ENCODE measurements at places on chromosomes 3 and 15.

GRCh38 chr3:156563900-156564682 lies 9.2 kb upstream of the SSR3 start:
- DNase-seq = no peak

GRCh38 chr15:72193836-72194396 lies 3.7 kb downstream of the GRAMD2A start:
- no peak for DNase-seq

DNA sequence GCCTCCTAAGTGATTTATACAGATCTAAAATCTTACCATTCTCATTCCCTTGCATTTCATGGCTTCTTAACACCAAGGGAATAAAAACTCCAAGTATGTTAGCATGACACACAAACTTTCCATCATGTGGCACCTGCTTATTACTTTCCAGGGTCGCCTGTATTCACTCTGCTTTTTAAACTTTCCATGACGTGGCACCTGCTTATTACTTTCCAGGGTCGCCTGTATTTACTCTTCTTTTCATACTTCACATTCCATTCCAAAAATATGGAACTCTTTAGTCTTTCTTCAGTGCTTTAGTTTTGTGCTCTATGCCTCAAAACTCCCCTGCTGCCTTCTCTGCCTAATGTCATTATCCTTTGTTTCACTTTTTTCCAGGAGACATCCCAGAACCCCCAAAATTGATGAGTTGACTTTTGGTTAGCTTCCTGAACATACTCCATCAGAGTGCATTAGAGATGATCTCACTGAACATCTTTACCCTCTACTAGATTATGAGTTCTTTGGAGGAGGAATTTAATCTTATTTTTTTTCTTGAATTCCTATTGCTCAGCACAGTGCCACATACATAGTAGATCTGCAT lies 47.0 kb downstream of the CALML4 start:
- no peak for DNase-seq

DNA sequence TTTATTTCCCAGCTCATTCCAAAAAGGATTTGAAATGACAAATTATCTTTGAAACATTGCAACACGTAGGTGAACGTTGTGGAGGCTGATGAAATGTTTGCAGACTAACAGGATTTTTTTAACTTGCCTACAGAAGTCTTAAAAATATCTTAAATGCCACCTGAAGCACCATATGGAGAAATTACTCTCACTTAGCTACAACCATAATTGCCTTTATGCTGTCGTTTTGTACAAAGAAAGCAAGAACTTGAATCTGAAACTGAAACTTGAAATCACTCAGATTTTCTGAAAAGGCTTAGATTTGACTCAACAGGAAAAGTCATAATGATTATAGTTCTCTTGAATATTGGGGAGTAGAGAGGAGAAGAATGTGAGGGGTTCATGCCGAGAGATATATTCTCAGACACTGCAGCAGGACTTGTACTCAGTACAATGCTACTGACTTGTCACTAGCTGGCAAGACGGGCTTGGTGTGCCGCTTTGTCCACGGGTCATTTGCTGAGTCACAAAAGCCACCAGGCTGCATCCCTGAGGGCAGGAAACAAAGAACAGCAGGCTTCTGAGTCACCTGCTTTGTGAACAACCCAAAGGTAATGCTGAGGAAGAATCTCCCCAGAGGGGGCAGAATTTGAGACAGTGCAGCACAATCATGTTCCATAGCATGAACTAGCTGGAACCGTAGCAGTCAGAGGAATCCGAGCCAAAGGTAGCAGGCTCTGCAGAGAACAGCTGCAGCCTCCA lies 7.1 kb upstream of the FMN1 start:
- DNase-seq = peak; percentile 35

- no peak for DNase-seq
Measured at GRCh38 chr15:66214246-66214645, 39.3 kb downstream of the MEGF11 start.

GRCh38 chr15:70742928-70743327 lies 20.4 kb downstream of the UACA start:
- DNase-seq = no peak

DNA sequence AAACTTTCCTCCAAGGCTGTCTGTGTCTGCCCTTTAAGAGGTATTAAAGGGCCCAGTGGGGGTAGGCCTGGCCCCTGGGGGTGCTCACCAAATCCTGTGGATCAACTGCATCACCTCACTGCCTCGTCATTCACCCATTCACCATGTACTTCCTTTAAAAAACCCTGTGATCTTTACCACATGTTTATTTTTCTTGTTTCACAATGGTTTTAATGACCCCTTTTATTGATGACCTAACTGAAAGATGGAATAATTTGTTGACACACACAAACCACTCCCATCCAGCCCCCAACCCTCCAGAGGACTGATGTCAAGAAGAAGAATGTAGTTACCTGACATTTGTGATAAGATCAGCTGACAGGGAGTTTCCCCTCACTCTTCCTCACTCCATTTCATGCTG lies 40.8 kb downstream of the KCNAB1 start:
- DNase-seq = no peak

- no peak for DNase-seq
Measured at GRCh38 chr3:22364851-22365250, 613.8 kb upstream of the ZNF385D start.

GRCh38 chr3:123660141-123660675 lies 75.4 kb upstream of the HACD2 start:
- no peak for DNase-seq

GRCh38 chr3:38098376-38098723 lies 38.6 kb downstream of the ACAA1 start:
- DNase-seq = no peak

DNA sequence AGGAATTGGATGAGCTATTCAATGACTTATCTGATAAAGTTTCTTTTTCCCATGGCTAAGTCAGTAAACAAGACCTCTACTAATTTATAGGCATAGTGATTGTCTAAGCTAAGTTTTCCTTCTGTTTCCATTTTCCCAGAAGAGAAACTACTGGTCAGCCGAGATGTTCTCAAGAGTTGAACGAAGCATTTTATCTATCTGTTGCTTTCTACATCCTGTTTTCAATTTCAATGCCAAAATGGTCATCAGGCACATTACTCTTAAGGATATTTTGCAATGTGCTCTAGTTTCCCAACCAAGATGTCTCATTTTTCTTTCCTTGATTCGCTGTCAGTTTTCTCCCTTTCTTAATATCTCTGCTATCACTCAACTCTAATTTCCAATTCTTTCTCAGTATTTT lies 228.7 kb downstream of the MBNL1 start:
- DNase-seq = no peak

DNA sequence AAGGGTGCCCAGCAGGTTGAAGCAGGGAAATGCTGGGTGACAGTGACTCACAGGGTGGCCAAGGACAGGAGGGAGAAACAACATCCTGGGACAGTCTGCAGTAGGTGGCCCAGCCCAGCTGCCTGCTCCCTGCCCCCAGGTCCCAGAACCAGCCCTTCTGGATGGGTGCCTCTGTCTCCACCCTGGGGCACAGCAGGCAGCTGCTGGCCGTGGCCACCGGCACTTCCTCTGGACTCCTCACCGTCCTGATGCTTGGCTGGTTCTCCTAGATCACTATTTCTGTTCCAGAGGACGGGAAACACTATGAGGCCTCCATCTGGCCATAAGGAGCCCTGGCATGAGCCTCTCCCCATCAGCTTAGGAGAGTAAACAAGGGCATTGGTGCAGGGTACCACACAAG lies 258.9 kb downstream of the XXYLT1 start:
- DNase-seq = no peak

DNA sequence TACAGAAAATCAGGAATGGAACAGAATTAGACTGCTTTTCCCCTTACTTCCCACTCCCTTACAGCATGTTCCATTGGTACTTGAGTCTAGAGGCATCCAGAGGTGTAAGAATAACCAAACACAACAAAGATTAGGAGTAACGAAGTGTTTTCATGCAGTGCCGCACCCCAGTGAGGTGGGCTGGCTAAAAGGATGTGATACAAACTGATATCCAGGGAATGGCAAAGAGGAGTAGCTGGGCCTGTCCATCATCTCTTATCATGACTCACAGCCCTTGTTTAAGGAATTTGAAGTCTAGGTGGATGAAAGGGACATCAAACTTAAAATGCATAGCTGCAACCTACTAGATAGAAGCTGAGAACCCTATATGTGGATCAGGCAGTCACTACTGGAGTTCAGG lies 16.4 kb downstream of the SCG5 start:
- DNase-seq = no peak

GRCh38 chr3:160781402-160781801 lies 25.4 kb downstream of the PPM1L start:
- no peak for DNase-seq

DNA sequence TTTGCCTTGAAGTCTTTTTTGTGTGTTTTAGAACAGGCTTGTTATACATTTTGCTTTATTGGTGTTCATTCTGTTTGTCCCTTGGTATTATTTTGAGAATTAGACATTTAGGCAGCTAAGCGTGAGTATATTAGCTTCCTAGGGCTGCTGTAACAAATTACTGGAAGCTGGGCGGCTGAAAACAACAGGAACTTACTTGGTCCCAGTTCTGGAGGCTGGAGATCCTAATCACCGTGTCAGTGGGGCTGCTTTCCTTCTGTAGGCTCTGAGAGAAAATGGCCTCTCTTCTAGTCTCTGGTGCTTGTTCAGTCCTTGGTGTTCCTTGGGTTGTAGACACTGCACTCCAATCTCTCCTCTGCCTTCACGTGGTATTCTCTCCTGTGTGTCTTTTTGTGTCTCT lies 142.3 kb downstream of the KLHL25 start:
- DNase-seq = no peak

- DNase-seq = no peak
Measured at GRCh38 chr3:193788189-193788991, 195.4 kb downstream of the OPA1 start.

DNA sequence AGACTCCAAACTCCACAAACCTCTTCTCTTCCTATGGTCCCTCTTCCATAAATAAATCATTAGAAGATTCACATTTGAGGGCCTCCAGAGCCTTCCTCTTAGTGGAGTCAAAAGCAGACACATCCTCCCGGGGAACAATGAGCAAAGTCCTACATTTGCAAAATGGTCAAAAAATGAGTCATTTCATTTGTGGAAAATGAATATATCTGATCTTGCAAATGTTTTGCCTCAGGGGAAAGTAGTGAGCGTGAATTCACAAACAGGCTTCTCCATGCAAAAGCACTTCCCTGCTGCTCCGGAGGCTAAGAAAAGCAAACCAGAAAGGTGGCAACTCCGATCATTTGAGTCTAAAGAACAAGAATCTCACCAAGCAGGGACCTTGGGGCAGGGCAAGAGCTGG lies 86.7 kb upstream of the IQSEC1 start:
- DNase-seq = no peak

DNA sequence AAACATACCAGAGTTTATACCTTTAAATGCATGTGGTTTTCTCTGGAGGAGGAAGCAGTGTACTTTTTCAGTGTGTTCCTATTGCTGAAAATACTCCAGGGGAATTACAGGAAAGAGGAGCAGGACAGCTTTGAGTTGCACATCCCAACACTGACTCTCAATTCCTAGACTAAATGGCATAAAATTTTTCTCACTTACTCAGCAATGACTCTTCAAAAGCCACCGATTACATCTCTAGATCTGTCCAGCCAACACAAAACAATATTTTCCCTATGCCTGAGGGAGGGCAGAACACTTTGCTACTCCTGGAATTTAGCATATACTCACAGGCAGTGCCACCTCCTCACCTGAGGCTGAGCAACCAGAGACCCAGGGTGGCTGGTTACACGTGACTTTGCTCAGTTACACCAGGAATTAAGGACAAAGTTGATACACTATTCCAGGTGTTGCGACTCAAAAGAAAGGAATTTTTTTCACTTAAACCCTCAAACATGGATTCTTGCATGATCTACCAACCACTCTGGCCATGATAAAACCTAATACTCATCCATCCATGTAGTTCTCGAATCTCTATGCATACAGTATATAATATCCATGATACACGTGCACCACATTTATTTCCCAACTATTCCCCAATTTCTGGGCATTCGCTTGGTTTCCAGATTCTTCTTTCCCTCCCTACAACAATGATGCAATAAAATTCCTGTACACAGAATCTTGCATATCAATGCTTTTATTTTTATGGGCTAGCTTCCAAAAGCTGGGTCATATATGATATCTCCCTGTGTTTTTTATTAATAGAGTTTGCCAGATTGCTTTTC lies 194.6 kb downstream of the THRB start:
- no peak for DNase-seq

DNA sequence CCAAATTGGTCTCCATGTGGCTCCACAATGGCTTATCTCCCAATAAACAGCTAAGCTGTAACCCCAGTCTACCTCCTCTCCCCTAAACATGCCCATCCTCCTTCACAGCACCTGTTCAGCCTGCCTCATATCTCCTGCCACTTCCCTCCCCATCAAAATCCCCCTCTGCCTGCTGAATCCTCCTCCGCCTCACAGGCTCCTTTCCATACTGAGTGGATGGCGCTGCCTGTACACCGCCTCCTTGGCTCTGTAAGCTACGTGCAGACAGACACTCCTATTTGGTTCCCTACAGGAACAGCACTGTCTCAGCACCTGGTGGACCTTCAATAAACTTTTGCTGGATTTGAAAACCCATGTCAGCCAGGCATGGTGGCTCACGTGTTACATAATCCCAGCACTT lies 53.7 kb downstream of the ADCY5 start:
- no peak for DNase-seq

DNA sequence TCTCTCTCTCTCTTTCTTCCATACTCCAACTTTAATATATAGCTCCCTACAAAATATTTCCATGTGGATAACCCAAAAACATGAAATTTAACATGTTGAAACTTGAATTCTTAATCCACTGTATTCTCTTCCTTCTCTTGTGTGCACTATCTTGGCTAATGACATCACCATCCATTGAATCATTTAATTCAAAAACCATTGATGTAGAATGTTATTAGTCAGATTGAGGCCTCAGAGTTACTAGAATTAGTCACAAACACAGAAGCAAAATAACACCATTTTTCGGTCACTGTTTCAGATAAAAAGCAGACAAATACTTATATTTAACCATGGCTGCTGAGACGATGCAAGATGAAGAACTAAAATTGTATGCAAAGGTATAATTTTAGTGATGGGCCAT lies 256.9 kb upstream of the LRRC3B start:
- no peak for DNase-seq

GRCh38 chr3:111668888-111669488 lies 73.8 kb upstream of the ZBED2 start:
- DNase-seq = no peak
